ENCODE measurements at places on chromosomes 4 and X. TPM values are rescaled to one million over a fixed set of nuclear protein-coding genes. Genes with fewer than 3 reads are reported as not detected.

Gene KCNIP4
- 5.7 TPM for total RNA-seq

Gene CFAP99
- total RNA-seq = 1.9 TPM

Gene DCAF16
- total RNA-seq = 43.9 TPM

Gene SLC9A7
- total RNA-seq = 30.0 TPM

Gene KLB
- 0.20 TPM for total RNA-seq

Gene TMSB4X
- 854 TPM for total RNA-seq

Gene GRIA2
- total RNA-seq = not detected

Gene ASB12
- total RNA-seq = not detected

Gene WDR44
- 23.1 TPM for total RNA-seq

Gene SSX2
- total RNA-seq = not detected

Gene PITX2
- not detected for total RNA-seq

Gene MAGEB5
- total RNA-seq = not detected

GRCh38 chr4:140157341-140157740 is 3.4 kb upstream of the MAML3 start:
- no peak for DNase-seq

DNA sequence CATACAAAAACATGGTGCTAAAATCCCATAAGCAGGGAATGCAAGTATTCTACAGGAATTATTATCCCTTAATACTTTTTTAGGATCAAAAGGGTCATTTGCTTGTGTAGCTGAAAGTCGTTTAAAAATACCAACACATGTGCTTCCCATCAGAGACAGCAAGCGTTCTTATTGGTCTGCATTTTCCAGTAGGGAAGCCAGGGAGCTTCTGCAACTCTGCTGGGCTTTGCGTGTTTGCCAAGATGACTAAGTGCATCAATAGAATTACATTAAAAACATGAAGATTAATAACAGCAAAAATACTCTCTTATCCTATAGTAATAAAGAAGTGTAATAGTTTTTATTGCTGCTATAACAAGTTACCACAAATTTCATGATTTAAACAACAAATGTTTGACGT is 111.2 kb downstream of the QDPR start:
- no peak for DNase-seq

DNA sequence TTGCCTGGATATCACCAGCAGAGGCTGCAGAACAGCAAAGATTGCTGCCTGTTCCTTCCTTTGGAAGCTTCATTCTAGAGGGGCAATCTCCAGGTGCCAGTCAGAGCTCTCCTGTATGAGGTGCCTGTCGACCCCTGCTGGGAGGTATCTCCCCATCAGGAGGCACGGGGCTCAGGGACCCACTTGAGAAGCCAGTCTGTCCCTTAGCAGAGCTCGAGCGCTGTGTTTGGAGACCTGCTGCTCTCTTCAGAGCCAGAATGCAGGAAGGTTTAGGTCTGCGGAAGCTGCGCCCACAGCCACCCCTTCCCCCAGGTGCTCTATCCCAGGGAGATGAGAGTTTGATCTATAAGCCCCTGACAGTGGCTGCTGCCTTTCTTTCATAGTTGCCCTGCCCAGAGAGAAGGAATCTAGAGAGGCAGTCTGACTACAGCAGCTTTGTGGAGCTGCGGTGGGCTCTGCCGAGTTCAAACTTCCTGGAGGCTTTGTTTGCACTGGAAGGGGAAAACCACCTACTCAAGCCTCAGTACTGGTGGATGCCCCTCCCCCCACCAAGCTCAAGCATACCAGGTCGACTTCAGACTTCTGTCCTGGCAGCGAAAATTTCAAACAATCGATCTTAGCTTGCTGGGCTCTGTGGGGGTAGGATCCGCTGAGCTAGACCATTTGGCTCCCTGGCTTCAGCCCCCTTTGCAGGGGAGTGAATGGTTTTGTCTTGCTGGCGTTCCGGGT is 57.9 kb downstream of the DKK2 start:
- DNase-seq = no peak

DNA sequence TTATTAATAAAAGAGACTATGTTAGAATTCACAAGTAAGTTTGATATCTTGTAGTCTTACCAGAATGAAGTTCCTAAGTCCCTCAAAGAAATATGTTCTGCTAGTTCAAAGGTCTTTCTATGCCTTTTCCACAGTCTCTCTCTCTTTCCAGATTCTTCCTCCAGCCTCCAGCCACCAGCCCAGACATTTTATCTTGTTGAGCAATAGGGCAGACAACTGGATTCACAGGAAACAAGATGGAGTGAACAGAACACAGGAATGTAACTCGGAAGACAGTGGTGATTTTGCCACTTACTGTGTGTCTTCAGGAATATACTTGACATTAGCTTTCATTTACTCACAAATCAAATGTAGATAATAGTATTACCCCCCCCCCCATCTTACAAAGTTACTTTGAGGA is 17.1 kb upstream of the CPEB2 start:
- DNase-seq = no peak

GRCh38 chr4:152860046-152860445 is 76.1 kb upstream of the FHDC1 start:
- no peak for DNase-seq

GRCh38 chr4:127416115-127416514 is 216.6 kb upstream of the INTU start:
- no peak for DNase-seq

DNA sequence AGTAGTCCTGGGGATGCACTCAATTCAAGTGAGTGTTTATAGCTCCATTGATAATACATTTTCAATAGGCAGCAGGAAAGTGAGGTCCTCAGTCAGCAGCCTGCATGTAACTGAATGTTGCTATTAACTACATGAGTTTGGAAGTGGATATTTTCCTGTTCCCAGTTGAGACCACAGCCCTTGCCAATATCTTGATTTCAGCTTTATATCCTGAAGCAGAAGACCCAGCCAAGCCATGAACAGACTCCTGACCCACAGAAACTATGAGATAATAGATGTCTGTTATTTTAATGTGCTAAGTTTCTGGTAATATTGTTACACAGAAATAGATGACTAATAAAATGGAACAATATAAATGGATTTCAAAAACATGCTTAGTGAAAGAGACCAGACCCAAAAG is 63.7 kb downstream of the VSIG4 start:
- DNase-seq = no peak

DNA sequence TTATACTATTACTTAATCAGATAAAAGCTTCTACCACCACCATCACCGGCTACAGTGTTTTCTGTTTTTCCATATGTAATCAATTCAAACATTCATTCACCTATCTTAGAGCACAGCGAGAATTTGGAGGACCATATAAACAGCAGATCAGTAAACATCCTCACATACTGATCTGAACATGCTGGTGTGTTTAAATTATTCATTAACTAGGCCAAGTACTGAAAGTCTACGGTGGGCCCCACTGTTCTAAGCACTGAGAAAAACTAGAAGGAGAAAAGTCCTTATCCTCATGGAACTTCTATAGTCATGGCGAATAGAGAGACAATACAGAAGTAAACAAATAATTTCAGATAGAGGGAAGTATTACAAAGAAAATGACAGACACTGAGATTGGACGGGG is 176.6 kb downstream of the NR3C2 start:
- no peak for DNase-seq

GRCh38 chr4:185903205-185903604 is 91.2 kb upstream of the SORBS2 start:
- no peak for DNase-seq

DNA sequence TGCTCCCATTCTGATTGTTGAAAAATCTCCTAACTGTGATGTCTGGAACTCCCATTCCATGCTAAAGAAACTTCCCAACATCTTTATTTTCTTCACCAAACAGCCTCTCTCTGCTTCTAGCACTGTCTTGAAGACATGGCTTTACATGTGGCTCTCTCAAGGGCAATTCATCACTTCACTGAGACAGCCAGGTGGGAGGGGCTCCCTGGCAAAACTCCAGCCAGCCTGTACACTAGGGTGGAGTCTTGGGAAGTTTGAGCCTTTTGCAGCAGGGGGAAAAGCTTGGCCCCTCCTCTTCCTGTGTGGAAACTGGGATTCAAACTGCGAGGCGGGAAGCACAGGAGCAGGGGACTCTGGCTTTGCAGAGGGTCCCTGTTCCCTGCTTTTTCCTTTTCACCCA is 130.5 kb upstream of the TTC29 start:
- no peak for DNase-seq

DNA sequence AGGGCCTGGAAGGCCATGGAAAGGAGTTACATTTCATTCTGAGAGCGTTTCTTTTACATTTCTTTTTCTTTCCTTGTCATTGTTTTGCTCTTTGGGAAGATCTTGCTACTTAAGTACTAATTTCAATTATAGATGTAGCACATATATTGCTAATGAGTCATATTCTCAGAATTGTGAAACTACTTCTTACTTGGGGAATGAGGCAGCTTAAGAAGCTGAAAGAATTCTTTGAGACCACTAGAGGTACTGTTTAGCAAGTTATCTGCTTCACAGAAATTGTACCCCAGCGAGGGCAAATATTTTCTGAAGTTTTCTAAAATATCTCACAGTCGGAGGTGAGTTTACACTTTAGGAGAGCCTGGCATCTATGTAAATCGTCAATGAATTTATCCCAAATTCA is 100.6 kb downstream of the AFF2 start:
- no peak for DNase-seq

GRCh38 chrX:103739421-103739820 is 28.7 kb downstream of the TMEM31 start:
- no peak for DNase-seq

DNA sequence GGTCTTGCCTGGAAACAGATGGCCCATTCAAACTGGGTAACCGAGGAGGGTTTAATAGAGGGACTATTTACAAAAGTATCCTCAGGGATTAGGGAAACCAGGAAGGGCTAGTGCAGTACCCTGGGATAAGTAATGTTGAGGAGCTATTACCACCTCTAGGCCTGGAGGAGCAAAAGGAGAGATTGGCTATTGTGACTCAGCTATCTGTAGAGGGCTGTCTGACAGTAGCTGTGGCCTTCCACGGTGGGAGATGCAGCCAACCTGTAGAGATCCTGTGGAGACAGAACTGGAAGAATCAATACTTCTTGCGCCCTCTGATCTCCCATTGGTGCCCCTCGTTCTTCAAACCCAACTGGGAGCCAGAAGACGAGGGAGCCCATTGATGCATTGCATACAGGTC is 34.1 kb upstream of the RPS6KA3 start:
- no peak for DNase-seq

GRCh38 chr4:123994917-123995316 is 598.3 kb downstream of the SPRY1 start:
- DNase-seq = no peak

- peak; percentile 20 for DNase-seq
These were observed 69.3 kb upstream of the HMX1 start for GRCh38 chr4:8940792-8941491.

DNA sequence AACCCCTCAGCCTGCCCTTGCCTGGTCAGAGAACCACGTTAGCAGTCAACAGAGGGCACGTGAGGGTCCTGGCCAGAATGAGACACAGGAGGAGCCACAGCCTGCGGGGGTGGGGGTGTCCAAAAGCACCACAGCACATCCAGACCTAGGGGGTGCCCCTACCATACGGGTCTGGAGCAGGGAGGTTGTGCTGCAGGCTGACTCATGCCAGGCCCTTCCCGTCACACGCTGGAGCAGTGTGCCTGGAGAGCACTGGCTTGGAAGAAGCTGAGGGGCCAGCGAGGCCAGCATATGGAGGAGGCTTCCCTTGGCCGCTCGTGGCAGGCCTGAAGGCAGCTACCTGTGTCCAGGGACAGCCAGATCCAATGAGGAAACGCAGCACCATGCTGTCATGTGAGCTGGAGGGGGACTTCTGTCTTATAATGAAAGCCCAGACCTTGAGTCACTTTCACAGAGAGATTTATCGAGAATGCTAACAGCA is 1.5 kb upstream of the IRAK1 start:
- no peak for DNase-seq

- no peak for DNase-seq
These were observed 45.6 kb downstream of the FHL1 start for GRCh38 chrX:136192839-136193414.

GRCh38 chrX:78035061-78035460 is 65.6 kb upstream of the PGAM4 start:
- no peak for DNase-seq

DNA sequence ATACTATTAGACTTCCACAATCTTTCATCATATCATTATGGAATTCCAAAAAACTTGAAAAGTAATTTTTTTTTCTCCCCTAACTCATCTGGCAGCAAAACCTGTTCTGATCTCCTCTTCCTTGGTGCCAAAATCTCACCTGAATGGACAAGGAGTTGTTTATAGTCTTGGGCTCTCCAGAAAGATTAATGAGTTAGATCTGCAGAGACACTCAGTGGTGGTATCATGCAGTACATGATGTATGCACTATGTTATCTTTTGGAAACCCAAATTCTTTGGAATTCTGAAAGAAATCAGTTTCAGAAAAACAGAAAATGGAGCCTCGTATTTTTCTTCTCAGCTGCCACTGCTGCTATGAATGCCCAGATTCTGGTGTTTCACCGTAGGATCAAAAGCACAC is 11.7 kb downstream of the GPM6B start:
- no peak for DNase-seq

DNA sequence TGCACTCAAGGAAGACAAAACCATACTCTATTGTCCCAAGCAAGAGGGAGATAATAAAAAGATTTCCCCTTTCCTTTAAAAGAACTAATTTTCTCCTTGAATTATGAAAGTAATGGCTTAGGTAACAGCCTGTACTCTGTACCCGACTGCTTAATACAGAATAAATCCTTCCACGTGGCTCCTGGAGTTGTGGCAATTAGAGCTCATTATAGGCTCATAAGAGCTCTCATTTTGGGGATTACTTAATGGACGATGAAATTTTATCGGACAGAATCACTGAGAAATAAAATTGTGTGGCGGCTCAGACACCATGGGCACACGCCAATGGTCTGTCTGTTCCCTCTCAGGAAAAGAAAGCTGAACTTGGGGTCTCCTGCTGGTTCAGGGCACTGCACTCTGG is 2.8 kb upstream of the GSX2 start:
- no peak for DNase-seq

DNA sequence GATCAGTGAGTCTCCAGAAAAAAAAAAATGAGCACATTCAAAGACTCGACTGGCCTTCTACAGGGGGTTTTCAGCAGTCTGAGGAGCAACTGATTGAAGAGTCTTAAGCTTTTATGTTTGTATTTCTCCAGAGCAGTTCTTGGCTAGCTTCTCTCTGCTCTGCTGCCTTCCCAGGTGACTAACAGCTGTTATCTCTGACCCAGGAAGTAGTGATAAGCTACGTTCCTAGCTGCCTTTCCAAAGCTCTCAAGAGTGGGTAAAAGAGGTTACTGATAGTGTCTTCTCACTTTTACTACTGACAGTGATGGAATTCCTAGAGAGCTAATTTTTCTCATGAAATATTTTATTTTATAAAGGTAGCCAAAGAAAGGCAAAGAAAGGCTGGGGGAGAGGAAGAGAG is 66.6 kb downstream of the ENOX2 start:
- DNase-seq = no peak

DNA sequence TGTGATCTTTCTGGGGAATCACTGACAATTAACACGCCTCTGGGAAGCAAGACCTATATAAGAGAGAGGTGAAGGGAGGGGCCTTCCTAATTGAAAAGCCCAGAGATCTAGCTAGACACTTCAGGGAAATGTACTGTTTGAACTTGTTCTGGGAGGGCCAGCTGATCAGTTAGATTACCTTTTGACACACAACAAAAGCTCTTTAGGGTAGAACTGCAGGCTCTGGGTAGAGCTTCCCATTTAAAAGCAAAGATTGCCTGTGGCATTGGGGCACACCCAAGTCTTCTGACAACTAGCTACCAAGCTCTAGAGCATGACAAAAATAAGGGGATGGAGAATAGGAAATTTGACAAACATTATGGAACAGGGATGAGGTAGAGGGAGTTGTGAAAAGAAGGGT is 26.3 kb downstream of the AREG start:
- DNase-seq = no peak

All from thyroid gland (tissue), 4 donors.